ENCODE measurements at places on chromosomes 2 and 18.

- DNase-seq = no peak
These were observed 133.0 kb downstream of the WDSUB1 start for GRCh38 chr2:159153463-159153862.

- DNase-seq = no peak
These were observed 2.1 kb upstream of the CLIP4 start for GRCh38 chr2:29113027-29113686.

DNA sequence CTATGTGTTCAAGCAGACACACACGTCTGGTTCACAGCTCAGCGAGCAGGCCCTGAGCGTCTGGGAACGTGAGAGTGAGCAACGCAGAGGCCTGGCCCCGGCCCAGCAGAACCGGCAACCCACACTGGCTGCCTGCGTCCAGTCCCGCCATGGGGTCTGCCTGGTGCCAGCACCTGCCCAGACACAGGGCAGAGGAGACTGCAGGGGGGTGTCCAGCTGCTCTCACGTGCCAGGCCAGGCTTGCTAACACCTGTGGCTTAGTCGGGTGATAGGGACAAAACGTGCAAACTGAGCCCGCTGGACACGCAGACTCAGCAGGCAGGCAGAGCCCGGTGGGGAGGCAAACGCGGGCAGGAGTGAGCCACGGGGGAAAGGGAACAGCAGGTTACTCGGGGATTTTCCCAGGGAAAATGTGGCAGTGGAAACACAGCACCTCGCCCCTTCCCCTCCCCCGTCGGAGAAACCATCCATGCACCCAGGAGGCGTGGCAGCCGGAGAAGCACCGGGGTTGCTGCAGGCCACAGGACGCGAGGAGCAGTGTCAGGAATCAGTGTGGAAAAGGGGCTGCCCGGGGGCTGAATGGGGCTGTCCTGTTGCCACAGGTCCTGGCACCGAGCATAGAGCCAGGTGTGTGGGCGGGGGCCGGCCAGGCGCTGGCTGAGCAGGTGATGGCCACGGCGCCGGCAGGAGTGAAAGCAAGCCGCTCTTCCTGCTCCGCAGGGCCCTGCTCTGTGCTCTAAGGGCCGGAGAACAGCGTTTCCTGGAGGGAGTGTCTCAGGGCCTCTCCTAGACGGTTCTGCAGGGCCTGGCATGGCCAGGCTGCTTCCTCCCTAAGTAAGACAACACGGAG lies 154.7 kb downstream of the HDAC4 start:
- no peak for DNase-seq

DNA sequence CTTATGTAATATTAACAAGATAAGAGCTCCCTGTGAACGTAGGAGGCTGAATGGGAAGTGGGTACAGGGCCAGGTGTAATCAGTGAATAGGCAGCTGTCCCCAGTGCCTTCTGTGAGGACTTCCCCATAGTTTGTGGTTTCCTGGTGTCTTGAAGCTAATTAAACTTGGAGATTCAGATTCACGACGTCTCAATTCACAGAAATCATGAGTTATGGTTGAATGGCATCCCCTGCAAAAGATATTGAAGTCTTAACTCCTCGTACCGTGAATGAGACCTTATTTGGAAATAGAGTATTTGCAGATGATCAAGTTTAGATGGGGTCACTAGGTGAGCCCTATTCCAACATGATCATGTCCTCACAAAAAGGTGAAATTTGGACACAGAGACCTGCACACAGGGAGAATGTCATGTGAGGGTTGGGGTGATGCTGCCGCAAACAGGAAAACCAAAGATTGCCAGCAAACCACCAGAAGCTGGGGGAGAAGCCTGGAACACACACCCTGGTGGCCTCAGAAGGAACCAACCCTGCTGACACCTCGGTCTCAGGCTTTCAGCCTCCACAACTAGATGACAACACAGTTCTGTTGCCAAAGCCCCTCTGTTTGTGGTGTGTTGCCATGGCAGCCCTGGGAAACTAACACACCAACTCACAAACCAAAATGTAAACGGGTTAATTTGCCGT lies 13.2 kb downstream of the ARL4C start:
- peak; percentile 60 for DNase-seq

GRCh38 chr2:180513389-180513788 lies 467.0 kb upstream of the UBE2E3 start:
- no peak for DNase-seq

DNA sequence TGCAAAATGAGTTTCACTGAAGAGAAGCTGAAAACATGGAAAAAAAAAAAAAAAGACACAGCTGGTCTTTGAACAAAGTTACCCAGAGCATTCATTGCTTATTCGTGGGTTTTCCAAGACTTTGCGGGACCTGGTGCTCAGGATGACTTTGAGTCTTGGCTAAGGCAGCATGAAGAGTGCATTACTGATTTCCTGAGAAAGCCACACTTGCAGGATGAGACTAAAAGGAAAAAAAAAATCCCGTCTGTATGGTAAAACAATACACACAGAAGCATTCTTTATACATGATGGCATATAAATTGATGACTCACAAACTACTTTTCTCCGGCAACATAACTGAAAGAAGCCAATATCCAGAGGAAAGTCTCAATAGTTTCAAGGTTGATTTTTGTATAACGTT lies 195.4 kb downstream of the SPP2 start:
- DNase-seq = no peak

- DNase-seq = no peak
These were observed 25.7 kb downstream of the SRBD1 start for GRCh38 chr2:45585267-45585861.

DNA sequence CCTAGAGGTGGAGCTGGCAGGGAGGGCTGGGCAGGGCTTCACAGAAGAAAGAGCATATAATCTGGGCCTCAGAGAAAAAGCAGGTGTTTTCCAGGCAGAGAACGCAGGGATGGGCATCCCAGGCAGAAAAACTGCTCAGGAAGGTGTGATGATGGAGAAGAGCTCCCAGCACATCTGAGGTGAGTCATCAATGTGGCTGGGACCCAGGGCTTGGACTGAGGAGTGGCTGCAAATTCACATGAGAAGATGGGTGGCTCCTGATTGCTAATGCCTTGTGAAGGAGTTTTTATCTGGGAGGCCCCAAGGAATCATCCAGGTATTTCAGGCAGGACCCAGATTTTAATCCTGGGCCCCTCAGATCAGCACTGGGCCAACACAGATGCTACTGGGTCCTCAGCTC lies 10.2 kb downstream of the IL1F10 start:
- no peak for DNase-seq

DNA sequence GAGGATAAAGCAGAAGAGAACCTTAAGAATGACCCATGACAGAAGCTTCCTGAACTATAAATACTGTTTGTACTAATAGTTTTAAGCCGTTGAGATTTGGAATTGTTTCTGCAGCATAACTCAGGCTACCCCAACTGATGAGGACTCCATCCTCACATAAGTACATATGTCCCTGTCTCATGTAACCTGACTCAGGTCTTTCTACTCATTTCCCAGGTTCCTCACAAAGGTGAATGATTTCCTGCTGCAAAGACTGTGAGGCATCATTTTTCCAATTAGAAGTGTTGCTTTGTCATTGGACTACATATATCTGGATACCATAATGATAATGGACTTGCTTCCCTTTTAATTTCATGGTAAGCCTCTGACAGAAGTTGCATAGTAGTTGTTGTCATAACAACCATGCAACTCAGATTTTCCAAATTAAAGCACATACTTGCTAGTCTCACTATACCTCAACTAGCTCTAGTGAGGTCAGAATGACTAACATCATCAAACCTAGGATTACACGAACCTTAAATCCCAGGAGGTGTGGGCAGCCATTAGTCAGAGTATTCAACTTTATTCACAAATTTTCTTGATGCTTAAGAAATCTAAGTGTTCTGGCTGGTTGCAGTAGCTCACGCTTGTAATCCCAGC lies 38.0 kb upstream of the NEDD4L start:
- no peak for DNase-seq

DNA sequence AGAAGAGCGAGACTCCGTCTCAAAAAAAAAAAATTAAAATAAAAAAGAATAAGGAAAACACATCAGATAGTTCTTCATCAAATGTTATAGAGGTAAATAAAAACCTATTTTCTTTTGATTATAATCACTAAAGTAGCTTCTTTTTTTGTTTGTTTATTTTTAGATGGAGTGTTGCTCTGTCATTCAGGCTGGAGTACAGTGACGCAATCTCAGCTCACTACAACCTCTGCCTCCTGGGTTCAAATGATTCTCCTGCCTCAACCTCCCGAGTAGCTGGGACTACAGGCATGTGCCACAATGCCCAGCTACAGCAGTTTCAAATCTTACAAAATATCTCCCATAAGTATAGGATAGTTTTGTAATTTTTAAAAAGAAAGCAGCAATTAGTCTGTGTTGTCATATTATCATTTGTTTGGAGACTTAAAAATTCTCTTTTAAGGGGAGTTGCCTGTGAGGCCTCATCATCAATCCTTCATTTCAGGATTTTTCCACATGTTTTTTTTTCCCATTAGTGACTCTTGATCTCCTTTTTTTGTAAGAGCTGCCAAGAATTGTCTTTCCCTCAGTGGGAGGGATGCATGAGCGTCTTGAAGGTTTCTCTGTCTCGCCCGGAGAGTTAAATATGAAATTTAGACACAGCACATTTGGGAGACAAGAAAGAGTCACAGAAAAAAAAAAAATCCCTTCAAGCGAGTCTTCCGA lies 275.9 kb downstream of the CDCA7 start:
- no peak for DNase-seq

DNA sequence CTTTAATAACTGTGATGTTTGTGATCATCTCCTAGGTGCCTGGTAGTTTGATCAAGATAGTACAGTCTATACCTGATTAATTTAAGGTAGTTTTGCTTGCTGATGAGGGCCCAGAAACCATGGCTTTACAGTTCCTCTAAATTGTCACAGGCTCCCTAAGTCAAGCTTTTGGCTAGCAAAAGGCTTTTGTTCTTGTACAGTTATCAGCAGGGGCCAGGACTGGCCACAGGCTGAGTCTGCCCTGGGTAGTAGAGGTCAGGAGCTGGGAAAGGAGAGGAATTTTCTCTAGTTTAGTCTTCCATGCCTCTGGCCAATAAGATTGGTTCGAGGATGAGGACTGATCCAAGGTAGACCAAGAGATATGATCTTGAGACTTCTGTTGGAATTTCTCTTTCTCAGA lies 3.6 kb upstream of the BOD1L2 start:
- DNase-seq = no peak

DNA sequence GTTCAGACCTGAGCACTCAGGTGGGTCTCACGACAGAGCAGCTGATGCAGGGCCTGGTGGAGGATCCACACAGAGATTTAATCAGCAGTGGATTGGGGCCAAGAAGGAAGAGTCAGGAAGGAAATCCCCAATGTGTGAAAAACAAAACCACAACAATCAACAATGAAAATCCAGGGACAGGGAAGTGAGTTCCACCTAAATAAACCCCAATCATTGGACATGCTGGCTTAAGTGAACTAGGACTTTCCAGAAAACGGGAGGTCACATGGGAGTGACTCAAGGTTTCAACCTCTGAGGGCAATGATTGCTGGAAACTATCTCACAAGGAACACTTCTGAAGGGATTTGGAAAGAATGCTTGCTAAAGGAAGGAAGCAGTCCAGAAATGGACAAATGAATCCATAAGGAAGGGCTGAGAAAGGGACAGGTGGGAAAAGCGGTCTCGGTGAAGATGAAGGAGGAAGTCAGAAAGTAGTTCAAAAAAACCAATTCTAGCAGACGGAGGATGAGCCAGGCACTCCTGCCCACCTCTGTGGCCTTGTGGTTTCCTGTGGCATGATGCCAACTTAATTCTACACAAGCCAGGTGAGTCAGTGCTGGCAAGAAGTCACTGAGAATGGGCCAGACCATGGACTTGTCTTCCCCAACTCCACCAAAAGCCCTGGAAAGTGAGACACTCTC lies 15.4 kb upstream of the XDH start:
- DNase-seq = peak; percentile 9

- DNase-seq = no peak
These were observed 46.5 kb downstream of the MBP start for GRCh38 chr18:77086034-77086433.

Data from stimulated activated CD8-positive, alpha-beta memory T cell treated with anti-CD3 and anti-CD28 coated beads, Interleukin-4, amount 100 ng/mL, for 1 hour (primary cell).